ENCODE measurements at places on chromosomes 13 and 19. TPM values are rescaled to one million over a fixed set of nuclear protein-coding genes. Genes with fewer than 3 reads are reported as not detected.
A peak's percentile ranks its signal among the peaks of the same experiment; 100 is the strongest.

The PTH2 gene
- not detected for total RNA-seq

The MAP3K10 gene
- total RNA-seq, result 4.9 TPM

The FBXO46 gene
- 9.5 TPM for total RNA-seq

The ATP4B gene
- total RNA-seq, result 0.13 TPM

DNA sequence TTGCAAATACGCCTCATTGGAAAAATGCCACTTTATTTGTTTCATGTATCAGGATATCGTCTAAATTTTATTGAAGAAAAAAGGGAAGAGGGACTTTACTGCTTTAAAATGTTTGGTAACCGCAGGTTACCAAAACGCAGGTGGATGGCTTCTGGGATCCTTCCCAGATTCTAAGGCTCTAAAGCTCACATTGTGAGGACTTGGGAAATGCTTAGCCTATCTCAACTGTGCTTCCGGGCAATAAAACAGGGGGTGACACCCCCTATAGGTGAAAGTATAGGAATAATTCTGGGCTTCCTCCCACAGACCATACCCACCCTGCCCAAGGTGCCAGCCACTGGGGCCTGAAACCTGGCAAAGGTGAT is 73.2 kb upstream of the IPO5 start:
- DNase-seq, result no peak

DNA sequence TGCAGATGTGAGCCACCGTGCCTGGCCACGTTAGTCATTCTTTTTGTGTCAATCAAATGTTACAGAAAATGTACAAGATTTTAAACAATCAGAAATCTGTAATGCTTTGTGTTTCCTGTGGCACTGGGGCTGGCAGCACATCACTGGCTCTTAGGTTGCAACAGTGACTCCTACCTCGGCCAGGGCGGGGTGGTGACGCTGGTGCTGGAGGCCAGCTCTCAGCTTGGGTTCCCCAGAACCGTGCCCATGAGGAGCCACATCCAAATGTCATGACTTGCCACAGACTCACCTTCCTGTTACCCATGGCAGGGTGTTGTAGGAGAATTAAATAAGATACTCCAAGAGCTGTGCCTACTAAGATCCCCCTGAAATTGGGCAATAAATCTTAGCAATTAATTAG is 161.7 kb downstream of the TEX29 start:
- DNase-seq, result no peak

DNA sequence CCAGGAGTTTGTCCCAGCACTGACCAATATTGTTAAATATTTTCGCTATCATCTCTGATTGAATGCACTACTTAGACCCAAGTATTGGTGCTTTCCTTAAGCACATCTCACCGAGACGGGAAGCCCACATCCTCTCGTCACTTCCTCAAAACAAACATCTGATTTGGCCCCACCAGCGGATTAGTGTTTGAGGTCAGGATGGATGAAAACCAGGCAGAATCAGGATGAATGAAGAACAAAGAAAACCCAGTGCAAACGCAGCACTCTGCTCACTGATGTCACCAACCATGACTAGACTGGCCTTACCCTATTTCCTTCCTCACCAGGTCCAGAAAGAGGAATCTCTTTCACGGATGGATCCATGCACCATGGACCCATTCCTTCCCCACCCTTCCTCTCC is 6.0 kb downstream of the PLAUR start:
- DNase-seq, result no peak

GRCh38 chr19:18280247-18281081 is 958 bp downstream of the JUND start:
- peak; percentile 69 for DNase-seq

DNA sequence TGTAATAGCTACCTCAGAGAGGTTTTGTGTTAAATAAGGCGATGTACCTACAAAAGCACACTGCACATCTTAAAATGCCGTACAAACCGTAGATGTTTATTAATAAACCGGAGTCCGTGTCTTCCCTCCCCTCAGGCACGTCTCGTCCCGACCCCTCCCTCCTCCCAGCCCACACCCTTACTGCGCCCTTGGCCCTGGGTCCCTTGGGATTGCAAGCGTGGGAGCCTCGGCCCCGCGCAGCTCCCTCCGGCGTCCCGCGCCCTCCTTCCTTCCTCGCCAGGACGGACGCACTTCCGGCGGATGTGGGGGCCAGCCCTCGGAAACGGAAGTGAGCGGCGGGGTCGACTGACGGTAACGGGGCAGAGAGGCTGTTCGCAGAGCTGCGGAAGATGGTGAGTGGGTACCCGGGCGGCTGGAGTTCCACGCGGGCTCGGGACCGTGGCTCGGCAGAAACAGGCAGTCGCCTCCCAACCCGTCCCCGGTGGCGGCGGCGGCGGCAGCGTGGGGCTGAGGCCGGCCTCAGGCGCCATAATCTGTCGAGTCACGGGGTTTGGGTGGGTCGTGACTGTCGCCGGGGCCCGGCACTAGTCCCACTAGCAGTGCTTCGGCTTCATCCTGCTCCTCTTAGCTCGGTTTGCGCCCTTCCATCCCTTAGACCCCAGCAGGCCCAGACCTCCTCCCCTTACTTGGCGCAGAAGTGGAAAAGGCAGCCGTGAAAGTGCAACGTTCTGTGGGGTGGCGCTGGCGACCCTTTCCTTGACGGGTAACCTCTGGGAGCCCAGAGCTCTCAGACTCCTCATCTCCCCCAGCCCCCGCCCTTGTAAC is at the start of gene POMP:
TSS of gene POMP (plus strand) at position 335 of the 825 bp plus-strand sequence. CDS start at position 390, 55 bp downstream.
- DNase-seq, result peak; percentile 93

All from HT1080 (cell line).